Airway epithelial cell (primary cell): ENCODE measurements at places on chromosomes 7 and 10. TPM values are rescaled to one million over a fixed set of nuclear protein-coding genes. Genes with fewer than 3 reads are reported as not detected.

Gene NEBL
- 13.4 and 17.1 TPM in 2 replicates for total RNA-seq

Gene PPP1R3A
- not detected in 2 replicates for total RNA-seq

Gene LEP
- 0.14 and 0.28 TPM in 2 replicates for total RNA-seq

Gene SYT15B
- total RNA-seq = under 0.01 TPM in 1 of 2 replicates, not detected in the other

Gene MMD2
- not detected in 2 replicates for total RNA-seq

Gene TBC1D12
- total RNA-seq = 6.7 and 8.2 TPM in 2 replicates

Gene GPER1
- 0.49 and 1.2 TPM in 2 replicates for total RNA-seq

Gene PILRA
- not detected in 2 replicates for total RNA-seq

Gene FRAT1
- total RNA-seq = 1.3 and 2.3 TPM in 2 replicates

Gene OR2A42
- total RNA-seq = not detected in 2 replicates

Gene SLIT1
- total RNA-seq = not detected in 2 replicates

Gene STEAP2
- 5.9 and 9.1 TPM in 2 replicates for total RNA-seq

Gene EGFR
- total RNA-seq = 150 and 214 TPM in 2 replicates

Gene RNF148
- total RNA-seq = not detected in 2 replicates
